Right ventricle myocardium inferior (tissue), 1 donor: ENCODE measurements at places on chromosomes 2 and 18. TPM values are rescaled to one million over a fixed set of nuclear protein-coding genes. Genes with fewer than 3 reads are reported as not detected.

DNA sequence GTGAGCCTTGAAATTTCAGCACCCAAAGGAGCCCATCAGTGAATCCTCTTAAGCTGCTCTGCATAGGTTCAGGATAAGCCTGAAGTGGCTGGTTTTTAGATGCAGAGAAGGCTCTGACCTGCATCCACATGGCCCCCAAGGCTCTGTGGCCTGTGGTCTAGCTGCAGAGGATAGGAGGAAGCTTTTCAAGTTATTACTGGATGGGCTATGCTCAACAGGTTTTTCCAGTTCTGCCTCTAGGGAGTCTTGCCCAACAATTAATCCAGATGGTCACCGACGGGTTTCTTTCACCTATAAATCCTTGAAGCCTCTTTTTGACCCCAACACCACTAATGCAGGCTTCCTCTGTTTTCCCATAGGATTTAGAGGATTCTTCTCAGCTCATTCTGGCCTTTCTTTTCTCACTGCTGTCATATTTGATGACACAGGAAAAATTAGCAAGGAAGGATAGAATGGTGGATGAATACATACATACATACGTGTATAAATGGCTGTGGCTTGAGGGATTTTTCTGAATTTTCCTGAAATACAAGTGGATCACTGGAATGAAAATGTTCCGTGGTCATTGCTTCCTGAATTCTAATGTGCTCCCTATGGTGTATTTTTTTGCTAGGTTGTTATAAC, 52.2 kb upstream of the BCL2L11 start:
- DNase-seq: no peak

- DNase-seq: no peak
Observed at GRCh38 chr18:34598120-34598635, 111.9 kb upstream of the DTNA start.

The PLCL1 gene
- total RNA-seq: 96.2 TPM

GRCh38 chr2:186780701-186781316, 68.2 kb downstream of the ZSWIM2 start:
- no peak for DNase-seq

DNA sequence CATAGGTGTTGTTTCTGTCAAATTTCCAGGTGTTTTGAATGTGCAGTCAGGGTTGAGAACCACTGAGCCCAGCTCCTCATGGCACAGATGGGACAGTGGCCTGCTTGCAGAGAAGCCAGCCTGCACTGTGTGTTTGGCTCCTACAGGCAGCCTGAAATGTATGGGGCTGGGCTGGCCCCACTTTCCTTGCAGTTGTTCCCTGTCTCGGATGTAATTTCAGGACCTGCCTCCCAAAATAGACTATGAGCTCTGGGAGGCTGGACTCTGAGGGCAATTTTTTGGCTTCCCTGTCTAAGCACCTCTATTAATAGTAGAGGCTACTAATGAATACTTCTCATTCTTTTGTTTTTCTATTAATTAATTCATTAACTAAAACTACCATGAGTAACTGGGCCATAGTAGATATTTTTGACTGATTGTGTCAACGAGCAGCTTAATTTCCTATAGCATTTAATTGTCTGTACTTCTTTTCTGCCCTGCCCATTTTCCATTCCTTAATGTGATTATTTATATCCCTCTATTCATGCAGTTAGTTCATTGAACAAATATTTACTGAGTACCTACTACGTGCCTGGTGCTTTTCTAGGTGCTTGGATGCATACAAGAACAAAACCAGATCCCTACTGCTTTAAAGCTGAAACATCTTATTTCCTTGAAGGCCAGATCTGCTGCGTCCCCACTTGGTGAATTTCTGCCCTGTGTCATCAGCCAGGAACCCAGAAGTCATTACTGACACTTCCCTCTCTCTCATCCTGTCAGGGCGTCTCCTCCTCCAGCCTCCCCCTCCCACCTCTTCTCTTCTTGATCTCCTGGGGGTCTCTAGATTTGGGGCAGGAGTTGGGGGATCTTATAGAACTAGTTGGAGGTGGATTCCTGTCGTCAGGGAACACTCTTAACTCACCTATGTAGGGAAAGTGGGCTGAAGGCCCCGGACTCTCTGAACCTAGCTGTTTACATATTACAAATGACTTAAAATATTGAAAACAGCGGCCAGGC, 16.3 kb downstream of the DYSF start:
- no peak for DNase-seq

The SLC38A11 gene
- 0.84 TPM for total RNA-seq

The DNAH7 gene
- total RNA-seq: 0.05 TPM

GRCh38 chr2:27956888-27957287, 66.4 kb downstream of the BABAM2 start:
- no peak for DNase-seq

- DNase-seq: no peak
Observed at GRCh38 chr2:238564286-238564920, 137.7 kb downstream of the ASB1 start.

The OR6B2 gene
- not detected for total RNA-seq

- no peak for DNase-seq
Observed at GRCh38 chr18:47928466-47928865, 2.0 kb downstream of the SMAD2 start.

DNA sequence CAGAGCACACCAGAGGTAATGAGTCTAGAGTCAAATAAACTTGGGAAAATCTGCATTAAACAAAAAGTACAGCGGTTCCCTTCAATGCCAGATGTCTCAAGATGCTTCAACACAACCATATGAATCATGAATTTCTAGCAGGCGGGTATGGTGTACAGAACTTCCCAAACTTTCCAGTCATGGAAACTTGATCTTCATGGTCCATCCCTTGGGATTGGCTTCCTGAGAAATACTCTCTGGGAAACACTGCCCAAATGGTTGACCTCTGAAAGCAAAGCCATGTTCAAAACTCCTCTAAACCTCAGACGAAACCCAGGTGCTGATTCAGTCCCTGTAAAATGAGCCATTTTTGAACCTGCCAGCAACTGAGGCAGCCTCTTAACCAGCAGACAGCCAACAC, 16.4 kb upstream of the TMEM247 start:
- no peak for DNase-seq

The UPP2 gene
- total RNA-seq: not detected

GRCh38 chr2:17518212-17519154, at the start of gene RAD51AP2:
Gene RAD51AP2 (minus strand): TSS chr2:17518440. CDS start chr2:17518415, 25 bp downstream.
- DNase-seq: peak; percentile 89

The GPR35 gene
- 2.2 TPM for total RNA-seq

The SLC8A1 gene
- 999 TPM for total RNA-seq

DNA sequence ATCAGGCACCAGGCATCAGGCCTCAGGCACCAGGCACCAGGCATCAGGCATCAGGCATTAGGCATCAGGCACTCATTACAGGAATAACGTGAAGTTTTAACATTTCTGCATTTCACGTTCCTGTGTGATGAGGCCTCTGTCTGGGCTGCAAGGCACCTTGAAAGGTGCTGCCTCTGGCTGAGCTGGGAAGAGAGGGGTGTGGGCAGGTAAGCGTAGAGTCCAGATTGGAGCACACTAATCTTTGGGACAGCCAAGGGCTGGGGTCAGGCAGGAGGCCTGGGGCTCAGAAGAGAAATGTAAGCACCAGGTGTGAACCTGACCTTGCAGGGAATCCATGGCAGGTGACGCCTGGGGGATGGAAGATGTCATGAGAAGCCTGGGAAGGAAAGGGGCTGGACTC, 25.3 kb upstream of the SNTG2 start:
- DNase-seq: no peak

- no peak for DNase-seq
Observed at GRCh38 chr2:217955881-217956493, 46.8 kb downstream of the TNS1 start.

DNA sequence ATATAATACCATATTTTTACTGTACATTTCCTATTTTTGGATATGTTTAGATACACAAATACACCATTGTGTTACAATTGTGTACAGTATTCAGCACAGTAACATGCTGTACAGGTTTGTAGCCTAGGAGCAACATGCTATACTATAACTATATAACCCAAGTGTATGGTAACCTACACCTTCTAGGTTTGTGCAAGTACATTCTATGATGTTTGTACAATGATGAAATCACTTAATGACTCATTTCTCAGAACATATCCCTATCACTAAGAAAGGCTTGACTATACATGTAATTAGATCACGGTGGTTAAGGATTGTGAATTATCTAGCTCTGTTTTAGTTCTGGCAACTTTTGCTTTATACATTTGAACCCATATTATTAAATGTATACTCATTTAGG, 31.3 kb downstream of the NPHP1 start:
- no peak for DNase-seq

The C2orf15 gene
- total RNA-seq: not detected

DNA sequence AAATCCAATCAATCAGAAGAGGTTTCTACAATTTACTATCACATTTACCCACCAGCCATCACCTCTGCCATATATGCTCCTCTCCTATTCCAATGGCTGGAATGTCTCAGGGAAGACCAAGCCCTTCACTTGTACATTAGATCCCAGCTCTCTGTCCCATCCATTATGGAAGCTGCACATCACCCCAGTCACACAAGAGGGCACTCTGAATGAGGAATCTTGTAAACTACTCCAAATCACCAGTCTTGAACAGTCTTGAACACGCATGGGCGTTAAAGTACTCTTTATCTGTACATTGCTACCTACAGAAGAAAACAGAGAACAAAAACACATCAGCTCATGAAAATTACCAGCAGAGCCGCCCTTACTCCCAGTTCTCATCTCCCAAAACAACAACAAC, 38.7 kb downstream of the ZC3H8 start:
- DNase-seq: no peak

DNA sequence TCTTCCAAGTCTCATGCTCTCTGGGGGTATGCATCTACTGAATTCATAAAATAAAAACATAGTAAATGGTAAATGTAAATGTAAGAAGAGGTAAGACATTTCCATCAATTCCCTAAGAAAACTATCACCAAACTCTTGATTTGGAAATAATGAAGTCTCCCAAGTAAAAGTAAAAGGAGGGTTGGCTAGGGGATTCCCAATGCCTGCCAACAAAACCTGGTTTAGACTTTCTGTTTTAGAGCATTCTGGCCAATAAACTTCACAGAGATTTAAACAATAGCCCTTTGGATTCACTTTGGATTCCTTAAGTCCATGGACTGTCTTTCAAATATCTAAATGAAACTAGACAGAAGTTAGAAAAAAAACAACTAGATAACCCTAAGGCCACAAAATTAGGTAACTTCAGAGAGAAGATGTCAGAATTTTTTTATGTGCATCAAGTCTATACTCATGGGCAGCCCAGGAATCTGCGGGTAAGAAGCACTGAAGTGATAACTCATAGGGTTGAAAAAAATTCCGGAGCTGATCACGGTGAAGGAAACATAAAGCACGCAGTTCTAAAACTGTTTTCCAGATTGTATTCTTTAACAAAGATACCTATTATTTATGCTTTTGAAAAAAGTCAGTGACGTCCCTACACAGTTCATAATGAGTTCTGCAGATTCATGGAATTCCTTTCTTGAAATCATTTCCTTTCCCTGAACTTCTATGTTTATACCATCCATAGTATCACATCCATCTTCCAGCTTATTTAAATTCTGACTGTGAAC, 263.6 kb downstream of the AFF3 start:
- no peak for DNase-seq

DNA sequence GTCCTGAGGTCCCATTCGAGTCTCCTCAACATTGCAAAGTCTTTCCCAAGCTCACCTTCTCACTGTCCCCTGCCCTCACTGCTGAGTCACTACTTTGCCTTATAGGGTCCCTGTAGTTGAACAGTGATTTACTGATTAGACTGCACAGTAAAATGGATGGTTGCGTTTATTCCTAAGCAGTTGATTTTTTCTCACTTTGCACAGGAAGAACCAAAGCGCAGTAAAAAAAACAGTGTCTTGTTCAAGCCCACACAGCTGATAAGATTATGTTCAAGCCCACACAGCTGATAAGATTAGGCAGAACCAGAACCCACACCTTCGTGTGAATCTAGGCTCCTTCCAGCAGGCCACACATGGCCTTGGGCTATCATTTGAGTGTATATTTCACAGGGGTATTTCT, 215.3 kb upstream of the COPS8 start:
- no peak for DNase-seq

DNA sequence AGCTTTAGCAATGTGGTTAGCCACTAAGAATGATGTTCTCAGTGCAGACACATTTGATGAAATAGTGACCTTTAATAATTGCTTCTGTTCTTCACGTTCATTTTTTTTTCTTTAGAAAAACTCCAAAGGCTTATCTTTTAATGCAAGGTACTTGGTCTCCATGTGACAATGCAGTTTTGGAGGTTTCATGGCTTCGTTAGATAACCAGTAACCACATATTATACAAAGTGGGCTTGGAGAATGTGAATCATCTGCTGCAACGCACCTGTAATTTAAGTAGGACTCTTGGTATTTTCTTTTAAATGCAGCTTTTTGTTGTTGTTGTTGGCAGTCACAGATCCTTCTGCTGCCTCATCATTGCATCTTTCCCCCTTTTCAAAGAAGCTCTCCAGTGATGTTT, 1606.3 kb downstream of the SUCLG1 start:
- no peak for DNase-seq

GRCh38 chr2:96241227-96241626, 24.6 kb downstream of the TMEM127 start:
- DNase-seq: no peak

DNA sequence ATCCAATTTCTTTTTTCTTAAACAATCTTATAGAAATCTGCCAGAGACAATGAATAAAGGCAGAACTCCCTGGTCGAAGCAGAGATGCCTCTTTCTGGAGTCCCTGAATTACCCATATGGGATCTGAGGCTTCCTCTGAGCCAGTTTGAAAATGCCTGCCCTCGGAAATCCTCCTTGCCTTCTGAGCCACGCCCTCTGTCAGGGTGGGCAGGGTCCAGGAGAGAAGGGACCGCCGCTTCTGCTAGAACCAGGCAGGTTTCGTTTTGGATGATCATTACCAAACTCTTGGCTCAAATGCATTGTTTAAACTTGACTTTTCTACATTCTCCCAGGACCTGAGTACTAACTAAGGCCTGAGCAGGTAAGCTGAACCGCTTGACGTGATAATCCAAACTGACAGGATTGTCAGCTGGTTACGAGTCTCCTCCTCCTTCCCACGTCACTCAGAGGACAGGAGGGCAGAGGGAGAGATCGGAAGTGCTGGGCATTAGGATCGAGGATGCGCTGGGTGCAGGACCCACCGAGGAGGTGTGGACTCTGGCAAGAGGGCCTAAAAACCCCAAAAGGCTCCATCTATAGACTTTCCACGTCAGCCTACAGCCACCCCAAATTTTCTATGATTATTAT, 128.4 kb downstream of the KLHL29 start:
- no peak for DNase-seq

The FKBP7 gene
- total RNA-seq: 9.3 TPM

GRCh38 chr2:239147376-239147775, 253.4 kb downstream of the HDAC4 start:
- DNase-seq: no peak
